Muscle of back (tissue), 13 donors: ENCODE measurements at places on chromosomes 16 and 17. TPM values are rescaled to one million over a fixed set of nuclear protein-coding genes. Genes with fewer than 3 reads are reported as not detected.

KRT40 gene
- polyA plus RNA-seq: 10.7 TPM

KRTAP4-3 gene
- polyA plus RNA-seq: not detected

NPB gene
- not detected for polyA plus RNA-seq

PIK3R5 gene
- 1.5 TPM for polyA plus RNA-seq

MAF gene
- 32.1 TPM for polyA plus RNA-seq

NR1D1 gene
- 3.1 TPM for polyA plus RNA-seq

TOX3 gene
- 1.3 TPM for polyA plus RNA-seq

SSTR5 gene
- polyA plus RNA-seq: not detected

SLC7A5 gene
- polyA plus RNA-seq: 7.6 TPM

BCL6B gene
- 22.8 TPM for polyA plus RNA-seq

PGAP6 gene
- 22.9 TPM for polyA plus RNA-seq

KRT15 gene
- 0.10 TPM for polyA plus RNA-seq

DHODH gene
- 13.3 TPM for polyA plus RNA-seq

KRTAP9-8 gene
- not detected for polyA plus RNA-seq

- no peak for DNase-seq
These were observed 61.1 kb downstream of the MRC2 start for GRCh38 chr17:62688398-62689160.

DNA sequence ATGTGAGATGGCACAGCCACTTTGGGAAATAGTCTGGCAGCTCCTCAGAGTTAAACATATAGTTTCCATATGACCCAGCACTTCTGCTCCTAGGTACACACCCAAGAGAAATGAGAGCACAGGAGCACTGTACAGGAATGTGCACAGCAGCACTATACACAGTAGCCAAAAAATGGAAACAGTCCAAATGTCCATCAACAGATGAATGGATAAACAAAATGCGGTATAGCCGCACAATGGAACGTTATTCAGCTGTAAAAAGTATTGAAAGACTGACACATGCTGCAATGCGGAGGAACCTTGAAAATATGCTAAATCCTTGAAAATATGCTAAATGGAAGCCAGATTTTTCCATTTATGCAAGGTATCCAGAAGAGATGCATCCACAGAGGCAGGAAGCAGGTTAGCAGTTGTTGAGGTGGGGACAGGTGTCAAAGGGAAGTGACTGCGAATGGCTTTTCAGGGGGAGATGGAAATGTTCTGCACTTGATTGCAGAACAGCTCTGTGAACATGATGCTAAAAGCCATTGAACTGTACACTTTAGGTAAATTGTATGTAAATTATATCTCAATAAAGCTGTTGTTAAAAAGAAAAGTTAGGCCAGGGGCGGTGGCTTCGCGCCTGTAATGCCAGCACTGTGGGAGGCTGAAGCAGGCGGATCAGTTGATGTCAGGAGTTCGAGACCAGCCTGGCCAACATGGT, 80.7 kb downstream of the MPRIP start:
- DNase-seq: no peak

DNA sequence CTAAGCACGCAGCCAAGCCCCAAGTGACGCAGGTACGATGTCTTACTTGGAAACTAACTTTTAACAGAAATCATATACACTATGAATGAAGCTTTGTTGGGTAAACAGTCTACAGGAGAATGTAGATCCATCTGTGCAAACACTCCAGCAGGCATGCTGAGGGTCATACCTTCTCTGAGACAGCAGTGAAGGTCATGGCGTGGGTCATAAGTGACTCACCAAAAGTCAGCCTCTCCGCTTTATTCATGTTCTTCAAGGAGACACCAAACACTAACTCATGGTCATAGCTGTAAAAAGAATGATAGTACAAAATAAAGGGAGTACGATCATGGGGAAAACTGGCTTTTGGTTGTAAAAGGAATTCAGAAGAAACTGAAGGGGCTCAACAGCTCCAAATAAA, 20.6 kb downstream of the BLMH start:
- no peak for DNase-seq

GRCh38 chr17:56447171-56447570, 146.3 kb upstream of the NOG start:
- DNase-seq: no peak

- no peak for DNase-seq
These were observed 6.8 kb upstream of the FOXN1 start for GRCh38 chr17:28499364-28499664.

DNA sequence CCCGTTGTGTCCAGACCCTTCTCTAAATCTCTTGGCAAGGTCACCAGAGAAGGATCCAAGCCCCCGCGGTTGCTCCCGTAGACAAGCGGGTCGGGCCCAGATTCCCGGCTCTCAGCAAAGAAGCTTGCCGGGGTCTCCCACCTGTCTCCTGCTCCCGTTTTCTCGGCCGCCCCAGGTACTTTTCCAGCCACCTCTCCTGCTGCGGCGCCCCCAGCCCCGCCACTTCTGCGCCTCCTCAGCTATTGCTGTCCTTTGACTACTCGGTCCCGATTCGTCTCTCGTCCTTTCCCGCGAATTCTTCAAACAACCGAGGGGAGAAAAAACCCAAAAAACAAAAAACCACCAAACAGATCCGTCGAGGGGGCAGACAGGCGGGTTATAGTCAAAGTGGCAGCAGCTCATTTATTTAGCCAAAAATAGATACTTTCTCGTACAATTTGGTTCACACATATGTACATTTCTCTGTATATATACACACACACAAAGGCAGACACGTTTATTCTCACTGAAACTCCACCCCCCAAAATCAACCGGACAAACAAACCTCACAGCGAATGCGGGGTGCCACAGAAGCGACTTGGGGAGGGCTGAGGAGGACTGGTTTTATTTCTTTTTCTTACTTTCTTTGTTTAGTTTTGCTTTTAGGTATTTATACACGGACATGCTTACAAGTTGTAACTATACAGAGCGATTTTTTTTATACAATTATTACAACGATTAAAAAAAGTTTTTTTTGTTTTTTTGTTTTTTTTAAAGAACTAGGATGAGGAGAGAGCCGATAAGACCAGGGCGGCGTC, 3.5 kb downstream of the IRX3 start:
- peak; percentile 38 for DNase-seq

GRCh38 chr17:8226536-8227237, 16.3 kb upstream of the AURKB start:
- DNase-seq: peak; percentile 95

DNA sequence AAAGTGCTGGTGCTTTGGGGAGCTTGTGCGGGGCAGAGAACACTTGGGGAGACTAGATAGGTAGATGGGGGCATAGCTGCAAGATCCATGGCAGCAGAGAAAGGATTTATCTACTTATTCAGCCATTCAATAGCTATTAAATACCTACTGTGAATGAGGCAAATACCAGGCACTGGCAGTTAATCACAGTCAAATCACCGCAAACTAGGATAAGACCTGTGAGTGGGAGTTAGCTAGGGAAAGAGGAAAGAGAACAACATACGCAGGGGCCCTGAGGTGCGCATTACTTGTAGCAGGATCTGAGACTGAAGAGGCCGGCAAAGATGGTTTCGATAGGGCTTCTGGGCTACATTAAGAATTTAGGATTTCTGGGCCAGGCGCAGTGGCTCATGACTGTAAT, 3.8 kb upstream of the ALKBH5 start:
- DNase-seq: no peak

DNA sequence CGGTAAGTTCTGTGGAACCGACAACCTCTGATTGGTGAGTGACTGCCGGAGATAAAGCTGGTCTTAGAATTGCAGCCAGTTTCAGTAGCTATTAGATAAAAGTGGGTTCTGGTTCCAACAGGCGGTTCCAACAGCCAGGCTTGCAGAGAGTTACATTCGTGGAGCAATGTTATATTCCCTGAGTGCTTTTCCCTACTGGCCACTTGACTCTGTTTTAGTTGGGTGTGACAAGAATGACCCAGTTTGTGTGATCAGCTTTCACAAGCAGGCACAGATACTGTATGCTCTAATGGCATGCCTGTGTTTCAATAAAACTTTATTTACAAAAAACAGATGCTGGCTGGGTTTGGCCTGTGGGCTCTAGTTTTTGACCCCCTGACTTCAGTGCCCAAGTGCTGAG, 196.6 kb downstream of the SNX29 start:
- no peak for DNase-seq

DNA sequence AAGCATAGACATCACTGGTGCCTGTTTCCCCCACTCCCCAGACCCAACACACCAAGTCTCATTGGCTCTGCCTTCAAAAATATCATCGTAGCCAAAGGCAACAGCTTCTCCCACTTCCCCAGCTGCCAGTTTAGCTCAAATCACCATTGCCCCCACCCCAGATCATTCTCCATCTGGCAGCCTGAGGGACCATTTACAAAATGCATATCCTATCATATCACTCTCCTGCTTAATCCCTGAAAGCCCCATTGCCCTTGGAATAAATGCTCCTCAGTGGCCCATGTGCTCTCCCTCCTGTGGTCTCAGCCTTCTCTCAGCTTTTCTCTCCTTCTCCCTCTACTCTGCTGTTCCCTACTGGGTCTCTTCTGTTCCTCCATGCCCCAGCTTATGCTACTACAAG, 68.3 kb downstream of the CACNG3 start:
- no peak for DNase-seq

- no peak for DNase-seq
These were observed 100.3 kb downstream of the MAF start for GRCh38 chr16:79500286-79500685.

DNA sequence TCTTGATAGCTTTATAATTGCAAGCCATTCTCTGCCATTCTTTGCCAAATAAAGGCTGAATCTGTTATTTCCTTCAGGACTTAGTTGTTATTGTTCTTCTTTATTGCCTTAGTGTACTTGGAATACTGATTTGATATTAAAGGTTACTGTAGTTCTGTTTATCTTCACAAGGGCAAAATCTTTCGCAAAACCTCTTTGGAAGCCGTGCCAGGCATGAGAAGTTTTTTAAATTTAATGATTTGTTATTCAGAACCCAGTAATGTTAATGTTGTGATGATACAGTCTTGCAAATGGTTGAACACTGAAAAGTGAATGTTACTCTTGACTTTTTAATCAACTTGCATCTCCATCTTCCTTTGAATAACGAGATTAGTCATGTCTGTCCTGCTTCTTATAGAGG, 1225.2 kb upstream of the GOT2 start:
- no peak for DNase-seq

- DNase-seq: no peak
These were observed 45.4 kb downstream of the CHD9 start for GRCh38 chr16:53100131-53100748.

DNA sequence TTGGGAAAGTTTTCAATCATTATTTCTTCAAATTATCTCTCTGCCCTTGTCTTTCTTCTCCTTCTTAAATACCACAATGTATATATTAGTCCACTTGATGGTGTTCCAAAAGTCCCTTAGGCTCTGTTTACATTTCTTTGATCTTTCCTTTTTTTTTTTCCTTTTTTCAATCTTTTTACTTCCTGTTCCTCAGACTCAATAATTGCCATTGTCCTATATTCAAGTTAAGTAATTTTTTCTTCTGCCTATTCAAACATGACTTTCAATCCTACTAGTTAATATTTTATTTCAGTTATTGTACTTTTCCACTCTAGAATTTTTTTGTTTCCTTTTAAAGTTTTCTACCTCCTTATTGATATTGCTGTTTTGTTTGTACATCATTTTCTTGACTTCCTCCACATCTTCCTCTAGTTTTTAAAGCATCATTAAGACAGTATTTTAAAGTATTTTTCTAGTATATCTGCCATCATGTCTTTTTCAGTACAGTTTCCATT, 15.8 kb upstream of the UQCRC2 start:
- DNase-seq: no peak

DNA sequence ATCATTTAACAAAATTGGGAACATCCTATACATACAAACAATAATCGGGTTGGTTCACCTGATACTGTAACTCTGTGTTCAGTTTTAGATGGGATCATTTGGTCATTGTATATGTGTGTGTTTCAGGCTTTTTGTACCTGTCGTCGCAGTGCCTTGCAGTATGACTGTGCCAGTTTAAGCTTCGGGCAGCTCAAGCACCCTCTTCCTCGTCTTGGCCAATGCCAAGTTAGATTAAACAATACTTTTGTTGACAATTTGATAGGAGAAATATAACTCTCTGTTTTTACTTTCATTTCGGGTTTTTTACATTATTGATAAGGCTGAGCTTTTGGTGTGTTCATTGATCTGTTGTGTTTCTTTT, 37.0 kb upstream of the ARHGAP17 start:
- no peak for DNase-seq

DNA sequence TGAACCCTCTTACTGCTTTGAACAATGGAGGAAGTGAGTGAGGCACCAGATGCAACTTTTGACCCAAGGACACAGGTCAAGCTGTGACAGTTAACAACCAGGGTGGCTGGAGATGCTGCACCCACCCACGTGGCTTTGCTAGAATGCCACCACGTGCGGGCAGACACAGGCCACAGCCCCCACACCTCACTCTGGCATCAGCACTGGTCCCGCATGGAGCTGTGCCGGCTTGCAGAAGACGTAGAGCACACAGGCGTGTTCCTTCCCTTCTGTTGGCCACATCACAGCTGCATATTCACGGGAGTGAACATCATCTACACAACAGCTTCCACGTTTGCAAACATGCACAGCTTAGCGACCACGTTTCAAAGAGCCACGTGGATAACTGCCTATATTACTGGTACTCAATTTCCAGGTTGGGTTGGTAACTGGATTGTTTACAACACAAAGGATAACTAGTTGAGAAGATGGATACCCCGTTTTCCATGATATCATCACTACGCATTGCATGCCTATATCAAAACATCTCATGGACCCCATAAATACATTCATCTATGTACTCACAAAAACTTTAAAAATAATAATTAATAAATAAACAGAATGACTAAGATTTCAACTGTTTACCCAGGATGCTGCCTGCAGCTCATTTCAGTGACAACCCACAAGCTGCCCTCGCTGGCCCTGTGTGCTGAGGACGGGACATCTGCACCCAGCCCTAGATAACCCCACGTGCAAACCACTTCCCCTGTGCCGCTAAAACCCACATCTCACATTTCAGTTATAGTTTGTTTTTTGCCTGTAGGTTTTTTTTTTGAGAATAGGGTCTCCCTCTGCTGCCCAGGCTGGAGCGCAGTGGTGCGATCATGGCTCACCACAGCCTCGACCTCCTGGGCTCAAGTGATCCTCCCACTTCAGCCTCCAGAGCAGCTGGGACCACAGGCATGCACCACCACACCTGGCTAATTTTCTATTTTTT, 132.0 kb downstream of the ANKRD11 start:
- DNase-seq: no peak

GRCh38 chr16:10629592-10629963, 49.2 kb upstream of the EMP2 start:
- no peak for DNase-seq

DNA sequence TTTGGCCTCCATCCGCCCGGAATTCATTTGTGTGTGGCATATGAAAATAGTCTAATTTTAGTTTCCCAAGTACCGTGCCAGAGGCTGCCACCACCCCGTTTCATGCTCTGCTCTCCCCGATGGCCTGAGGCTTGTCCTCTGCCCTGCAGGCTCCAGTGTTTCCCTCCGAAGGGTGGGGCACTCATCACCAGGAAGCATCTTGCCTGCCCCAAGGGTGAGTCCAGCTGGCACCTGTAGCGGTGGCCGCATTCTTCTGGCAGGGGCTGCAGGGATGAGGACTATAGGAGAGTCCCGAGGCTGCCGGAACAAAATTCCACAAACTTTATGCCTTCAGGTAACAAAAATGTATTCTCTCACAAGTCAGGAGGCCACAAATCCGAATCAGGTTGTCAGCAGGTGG, 23.1 kb upstream of the CMIP start:
- no peak for DNase-seq

- DNase-seq: no peak
These were observed 52.4 kb upstream of the CDH3 start for GRCh38 chr16:68592466-68593337.

- peak; percentile 77 for DNase-seq
These were observed 19.3 kb downstream of the GDE1 start for GRCh38 chr16:19502395-19503131.
